ENCODE measurements at places on chromosomes 2 and 18. TPM values are rescaled to one million over a fixed set of nuclear protein-coding genes. Genes with fewer than 3 reads are reported as not detected.

GRCh38 chr18:31710826-31711225 lies 26.4 kb upstream of the B4GALT6 start:
- DNase-seq = no peak

DNA sequence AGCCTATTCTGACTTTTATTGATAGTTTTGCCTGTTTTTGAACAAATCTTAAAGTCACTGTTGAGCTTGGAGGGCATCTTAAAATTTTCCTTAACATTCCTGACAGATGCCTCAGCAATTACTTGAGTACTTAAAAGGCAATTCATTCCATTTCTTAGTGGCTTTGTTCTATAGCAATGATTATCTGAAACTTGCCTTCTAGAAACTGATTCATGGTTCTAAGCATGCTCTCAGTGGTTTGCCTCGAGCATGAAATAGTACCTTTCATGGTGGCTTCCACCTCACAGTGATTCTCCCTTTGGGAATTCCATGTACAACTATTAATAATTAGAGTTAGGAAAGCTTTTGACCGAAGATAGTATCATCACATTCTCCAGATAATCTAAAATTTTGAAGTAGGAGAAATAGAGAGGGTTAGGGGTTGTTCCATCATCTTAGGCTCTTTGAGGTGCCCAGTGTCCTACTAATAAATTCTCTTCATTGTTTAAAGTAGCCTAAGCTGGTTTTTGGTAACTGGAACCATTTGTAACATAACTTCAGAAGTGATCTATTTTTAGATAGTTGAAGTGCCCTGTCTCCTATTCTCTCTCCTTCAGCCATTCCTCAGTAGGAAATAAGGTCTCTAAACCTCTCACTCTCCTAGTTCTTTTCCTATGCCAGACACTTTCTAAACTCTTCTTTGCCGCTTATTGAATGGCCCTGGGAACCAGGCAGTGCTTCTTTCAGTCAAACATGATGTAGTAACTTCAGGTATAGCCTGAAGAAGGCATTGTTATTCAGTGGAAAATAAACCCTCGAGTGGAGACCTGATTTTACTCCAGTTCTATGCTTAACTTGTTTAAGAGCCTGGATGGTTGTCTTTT lies 156.1 kb downstream of the HAUS1 start:
- no peak for DNase-seq

Gene TRABD2A
- 0.99 TPM for total RNA-seq

Gene DNAH7
- not detected for total RNA-seq

GRCh38 chr2:213678437-213679218 lies 394.4 kb downstream of the SPAG16 start:
- no peak for DNase-seq

Gene RNF152
- 180 TPM for total RNA-seq

GRCh38 chr2:85189606-85190270 lies 56.5 kb downstream of the TCF7L1 start:
- no peak for DNase-seq

- peak; percentile 85 for DNase-seq
Observed at GRCh38 chr2:187168720-187169713, 279.0 kb downstream of the CALCRL start.

DNA sequence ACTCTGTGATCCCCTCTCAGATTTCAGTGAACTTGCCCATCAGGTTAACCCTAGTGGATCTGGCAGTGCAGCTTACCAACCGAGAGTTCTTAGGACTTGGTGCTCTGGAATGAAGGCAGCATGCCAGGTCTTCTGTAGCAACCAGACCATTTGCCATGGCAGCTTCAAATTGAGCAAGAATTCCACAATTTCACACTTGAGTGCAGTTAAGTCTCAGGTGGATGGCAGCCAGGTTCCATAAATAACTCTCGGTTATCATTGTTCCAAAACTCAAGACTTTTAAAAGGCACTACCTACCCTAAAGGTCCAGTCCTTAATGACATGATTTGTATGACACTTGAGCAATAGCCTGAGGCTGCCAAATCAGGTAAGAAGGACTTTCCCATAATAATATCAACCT lies 48.1 kb downstream of the GALNT3 start:
- DNase-seq = no peak

DNA sequence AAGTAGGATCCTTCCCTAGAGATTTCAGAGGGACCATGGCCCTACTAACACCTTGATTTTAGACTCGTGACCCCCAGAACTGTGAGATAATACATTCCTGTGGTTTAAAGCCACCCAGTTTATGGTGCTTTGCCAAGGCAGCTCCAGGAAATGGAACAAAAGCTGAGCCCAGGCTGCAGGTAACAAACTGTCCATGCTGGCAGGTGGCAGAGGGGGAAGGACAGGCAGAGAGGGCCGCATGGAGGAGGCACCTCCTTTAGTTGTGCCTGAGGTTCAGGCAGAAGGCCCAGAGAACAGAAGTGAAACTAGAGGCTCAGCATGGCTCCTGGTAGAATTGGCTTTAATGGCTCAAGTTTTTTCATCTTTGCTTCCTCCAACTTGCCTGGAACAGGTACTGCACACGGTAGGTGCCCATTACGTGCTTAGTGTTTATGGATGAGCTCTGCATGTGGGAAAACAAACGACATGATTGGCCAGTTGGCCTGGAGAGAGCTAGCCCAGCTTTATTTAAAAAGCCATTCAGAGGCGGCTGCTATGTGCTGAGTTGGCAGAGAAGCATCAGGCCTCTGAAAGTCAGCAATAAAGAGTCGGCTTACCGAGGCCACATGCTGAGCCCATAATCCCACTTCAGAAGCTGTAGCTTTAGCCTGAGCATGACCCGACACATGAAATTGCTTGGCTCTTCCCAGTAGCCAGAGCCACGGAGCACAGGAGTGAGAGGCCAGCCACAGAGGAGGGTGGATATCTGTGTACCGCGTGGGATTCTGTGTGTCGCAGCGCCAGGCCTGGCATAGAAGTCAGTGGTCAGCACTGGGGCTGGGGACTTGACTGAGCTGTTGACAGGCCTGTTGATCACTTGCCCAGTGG lies 36.5 kb downstream of the HS1BP3 start:
- no peak for DNase-seq

Gene SLC9A4
- not detected for total RNA-seq

GRCh38 chr2:231696004-231696367 lies 12.3 kb upstream of the PTMA start:
- no peak for DNase-seq

DNA sequence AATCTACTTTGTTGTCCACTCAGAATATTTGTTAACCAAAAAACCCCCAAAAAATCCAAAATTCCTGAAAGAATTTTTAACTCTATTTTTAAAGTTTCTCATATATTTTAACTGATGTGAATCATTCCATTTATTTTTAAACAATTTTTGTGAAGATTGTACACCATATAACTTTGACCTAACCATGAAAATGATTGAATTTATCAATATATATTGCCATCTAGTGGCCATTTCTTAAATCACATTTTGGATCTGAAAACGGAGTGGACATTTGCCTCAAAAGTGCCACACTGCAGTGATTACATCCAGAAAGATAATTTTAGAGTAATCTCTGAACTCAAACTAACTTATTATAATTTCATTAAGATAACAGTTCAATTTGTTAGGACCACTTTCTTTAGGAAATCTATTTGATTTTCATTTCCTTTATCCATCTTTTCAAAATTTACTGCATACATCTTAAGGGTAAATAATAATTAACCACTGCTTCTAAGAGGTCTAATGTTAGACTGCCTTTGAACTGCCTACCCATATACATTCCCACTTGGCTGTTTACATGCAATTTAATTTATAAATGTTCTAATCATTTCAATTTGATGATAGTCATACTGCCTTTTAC lies 71.1 kb downstream of the DSC3 start:
- peak; percentile 52 for DNase-seq

Gene ATP9B
- total RNA-seq = 19.8 TPM

Data from lung microvascular endothelial cell (primary cell).